DND-41 (cell line): ENCODE measurements at places on chromosomes 1 and 21.
A peak's percentile ranks its signal among the peaks of the same experiment; 100 is the strongest.

DNA sequence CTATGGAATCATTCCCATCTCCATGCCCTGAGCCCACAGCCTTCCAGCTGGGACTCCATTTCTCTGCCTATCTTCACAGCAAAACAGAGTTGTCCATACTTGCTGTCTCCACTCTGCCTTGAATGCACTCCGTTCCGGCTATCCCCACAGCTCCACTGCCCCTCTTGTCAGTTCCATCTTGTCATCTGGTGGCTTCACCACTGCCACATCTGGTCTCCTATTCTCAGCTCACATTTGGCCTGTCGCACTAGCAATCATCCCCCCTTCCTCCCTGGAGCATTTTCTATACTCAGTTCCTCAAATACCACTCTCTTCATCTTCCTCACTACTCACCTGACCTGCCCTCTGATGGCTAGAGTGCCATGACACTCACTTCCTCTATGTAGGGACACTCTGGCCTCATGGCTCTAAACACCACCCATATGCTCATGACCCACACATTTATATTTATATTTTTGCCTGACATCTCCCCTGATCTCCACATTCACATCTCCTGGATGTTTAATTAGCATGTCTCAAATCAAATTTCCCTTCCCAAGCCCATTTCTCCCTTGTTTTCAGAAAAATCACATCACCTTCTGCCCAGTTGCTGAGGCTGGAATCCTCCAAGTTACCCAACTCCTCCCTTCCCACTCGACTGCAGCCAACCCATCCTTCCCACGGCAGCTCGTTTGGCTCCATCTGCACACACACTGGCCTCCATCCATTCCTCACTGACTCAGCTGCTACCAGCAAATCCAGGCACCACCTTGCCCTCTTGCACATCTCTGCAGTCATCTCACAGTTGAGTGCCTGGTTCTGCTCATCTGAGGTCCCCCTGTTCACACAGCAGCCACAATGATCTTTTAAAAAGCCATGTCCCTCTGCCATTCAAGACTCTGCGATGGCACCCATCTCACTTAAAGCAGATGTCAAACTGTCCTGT is 6.1 kb downstream of the ZNF692 start:
- DNase-seq: no peak

GRCh38 chr1:12477936-12478611 is 139.9 kb downstream of the DHRS3 start:
- no peak for DNase-seq

- no peak for DNase-seq
These were observed 23.2 kb downstream of the MYBPH start for GRCh38 chr1:203152158-203153034.

DNA sequence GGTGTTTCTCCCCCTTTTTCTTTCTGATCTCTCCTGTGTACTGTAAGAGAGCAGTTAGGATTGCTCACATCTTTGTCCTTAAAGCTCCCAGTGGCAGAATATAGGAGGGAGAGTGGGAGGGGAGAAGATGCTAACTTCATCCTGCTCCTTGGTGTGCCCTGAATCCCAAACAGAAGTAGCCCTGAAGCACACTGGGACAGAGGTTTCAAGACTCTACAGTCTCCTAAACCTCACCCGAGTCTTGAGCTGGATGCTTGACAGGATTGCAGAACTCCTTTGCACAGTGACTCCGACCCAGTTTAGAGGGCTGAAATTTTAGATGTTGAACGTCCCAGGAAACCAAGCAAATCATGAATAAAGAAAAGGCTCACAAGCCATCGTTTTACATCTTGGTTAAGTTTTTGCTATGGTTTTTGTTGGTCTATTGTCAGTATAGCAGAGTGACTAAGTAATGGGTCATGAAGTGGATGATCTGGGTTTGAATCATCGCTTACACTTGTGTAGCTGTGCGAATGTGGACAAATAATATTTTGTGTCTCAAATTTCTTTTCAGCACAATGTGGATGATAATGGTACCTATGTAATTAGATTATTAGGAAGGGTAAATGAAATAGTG is 37.5 kb downstream of the XCL2 start:
- DNase-seq: no peak

DNA sequence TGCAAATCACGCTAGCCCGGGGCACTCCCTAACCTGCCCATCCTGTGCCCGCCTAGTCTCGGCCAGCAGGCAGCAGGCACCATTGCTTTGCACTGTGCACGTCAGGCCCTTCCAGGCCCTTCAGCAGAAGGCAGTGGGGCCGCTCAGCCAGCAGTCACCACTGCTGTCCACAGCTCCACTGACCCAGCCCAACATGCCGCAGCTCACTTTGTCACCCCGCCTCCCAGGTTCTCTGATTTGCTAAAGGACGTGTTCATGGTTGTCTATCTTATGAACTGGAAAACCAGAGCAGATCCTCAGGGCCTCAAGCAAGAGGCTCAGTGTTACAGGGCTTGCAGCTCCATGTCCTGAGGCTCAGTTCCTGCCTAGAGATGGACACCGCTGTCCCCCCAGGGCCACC is 14.2 kb upstream of the SPOCD1 start:
- no peak for DNase-seq

DNA sequence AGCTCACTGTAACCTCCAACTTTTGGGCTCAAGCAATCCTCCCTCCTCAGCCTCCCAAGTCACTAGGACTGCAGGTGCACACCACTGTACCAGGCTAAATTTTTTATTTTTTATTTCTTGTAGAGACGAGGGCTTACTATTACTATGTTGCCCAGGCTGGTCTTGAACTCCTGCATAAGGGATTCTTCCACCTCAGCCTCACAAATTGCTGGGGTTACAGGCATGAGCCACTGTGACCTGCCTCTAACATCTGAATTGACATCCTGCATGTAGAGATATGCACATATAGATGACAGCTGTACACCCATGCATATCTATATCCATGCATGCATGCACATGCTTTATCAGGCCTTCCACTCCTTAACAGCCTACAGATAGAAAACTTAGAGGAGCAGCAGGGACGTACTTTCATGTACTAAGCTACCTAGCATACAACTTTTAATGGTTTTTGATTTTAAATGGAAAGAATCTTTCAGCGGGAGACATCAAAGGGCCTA is 740.9 kb upstream of the TPTE start:
- no peak for DNase-seq

DNA sequence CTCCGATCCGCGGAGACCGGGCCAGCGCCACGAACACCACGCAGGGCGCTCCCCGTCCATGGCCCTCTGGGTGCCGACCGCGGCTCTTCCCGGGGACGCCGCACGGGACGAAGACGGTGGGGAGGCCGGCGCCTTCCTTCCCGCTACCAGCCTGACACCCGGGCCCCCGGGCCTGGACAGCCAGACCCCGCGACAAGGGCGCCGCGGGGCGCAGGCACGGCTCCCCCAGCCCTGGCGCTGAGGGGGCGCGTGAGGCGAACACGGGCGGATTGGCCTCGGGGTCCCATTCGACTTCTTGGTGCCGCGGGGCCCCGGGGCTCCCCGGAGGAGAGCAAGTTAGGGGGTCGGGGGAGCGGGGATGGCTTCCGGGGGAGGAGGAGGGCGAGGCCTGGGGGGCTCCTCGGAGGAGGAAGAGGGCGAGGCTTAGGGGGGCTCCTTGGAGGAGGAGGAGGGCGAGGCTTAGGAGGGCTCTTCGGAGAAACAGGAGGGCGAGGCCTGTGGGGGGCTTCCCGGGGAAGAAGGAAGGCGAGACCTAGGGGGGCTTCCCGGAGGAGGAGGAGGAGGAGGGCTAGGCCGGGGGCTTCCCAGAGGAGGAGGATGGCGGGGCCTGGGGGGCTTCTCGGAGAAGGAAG is 537 bp upstream of the KLHL17 start:
- no peak for DNase-seq

- no peak for DNase-seq
These were observed 136.0 kb downstream of the TLR5 start for GRCh38 chr1:223006917-223007648.

GRCh38 chr1:85406887-85407533 is 57.9 kb downstream of the DDAH1 start:
- DNase-seq: no peak

GRCh38 chr1:30809514-30810263 is 52.1 kb upstream of the LAPTM5 start:
- no peak for DNase-seq

DNA sequence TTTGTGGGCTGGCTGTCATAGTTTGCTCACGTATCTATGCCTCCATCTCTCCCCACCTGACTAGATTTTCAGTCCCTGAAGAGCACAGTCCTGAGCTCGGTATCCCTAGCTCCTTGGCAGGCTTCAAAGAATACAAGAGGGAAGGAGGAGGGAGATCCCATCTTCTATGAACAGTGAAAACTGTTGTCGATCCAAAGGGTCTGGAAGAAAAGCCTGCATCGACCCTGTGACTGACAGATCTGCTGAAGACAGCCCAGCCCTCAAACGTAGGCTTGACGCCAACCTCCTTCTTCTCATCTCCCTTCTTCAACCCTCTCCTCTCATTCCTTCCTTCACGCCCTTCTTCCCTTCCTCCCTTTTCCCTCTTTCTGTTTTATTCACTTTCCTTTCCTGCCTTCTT is 13.3 kb upstream of the ADORA1 start:
- DNase-seq: no peak

DNA sequence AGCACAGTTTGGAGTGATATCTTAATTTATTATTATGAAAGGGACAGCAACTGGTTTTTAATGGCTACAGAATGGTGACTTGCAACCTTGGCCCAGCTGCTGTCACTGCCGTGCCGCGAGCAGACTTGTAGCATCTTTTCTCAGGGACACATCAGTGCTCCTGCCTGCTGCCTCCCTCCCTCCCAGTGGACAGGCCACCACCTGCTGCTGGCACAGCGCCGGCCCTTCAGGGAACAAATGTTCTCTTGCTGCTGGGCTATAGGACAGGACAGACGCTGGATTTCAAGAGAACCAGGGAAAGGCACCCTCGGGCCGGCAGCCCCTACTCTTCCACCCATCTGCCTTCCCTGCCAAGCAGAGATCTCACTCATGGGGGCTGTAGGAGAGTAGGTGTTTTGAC is 413.8 kb upstream of the NFIA start:
- DNase-seq: no peak

GRCh38 chr1:15261155-15262002 is 14.4 kb downstream of the FHAD1 start:
- no peak for DNase-seq

GRCh38 chr21:41894922-41895557 is 15.9 kb upstream of the PRDM15 start:
- no peak for DNase-seq

- DNase-seq: no peak
These were observed 11.9 kb downstream of the CEP350 start for GRCh38 chr1:179966551-179966950.

DNA sequence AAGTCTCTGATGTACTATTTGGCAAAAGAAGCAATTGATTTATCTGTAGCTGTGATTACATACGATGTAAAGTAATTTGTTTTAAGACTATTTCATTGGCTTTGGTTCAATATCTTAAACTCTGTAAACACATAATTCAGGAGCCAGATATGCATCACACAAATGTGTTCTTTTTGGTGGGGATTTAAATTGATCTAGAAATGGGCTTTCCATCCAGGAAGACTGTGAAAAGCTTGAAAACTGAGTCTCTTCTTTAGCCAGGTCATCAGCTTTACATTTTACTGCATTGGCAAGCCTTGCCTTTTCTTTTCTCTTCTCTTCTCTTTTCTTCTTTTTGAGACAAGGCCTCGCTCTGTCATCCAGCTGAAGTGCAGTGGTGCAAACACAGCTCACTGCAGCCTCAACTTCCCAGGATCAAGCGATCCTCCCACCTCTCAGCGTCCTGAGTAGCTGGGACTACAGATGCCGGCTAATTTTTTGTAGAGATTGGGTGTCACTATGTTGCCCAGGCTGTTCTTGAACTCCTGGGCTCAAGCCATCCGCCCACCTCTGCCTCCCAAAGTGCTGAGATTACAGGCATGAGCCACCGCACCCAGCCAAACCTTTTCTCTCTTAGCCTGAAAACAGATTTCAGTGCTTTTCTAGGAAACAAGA is 1.4 kb downstream of the RCAN3 start:
- no peak for DNase-seq

DNA sequence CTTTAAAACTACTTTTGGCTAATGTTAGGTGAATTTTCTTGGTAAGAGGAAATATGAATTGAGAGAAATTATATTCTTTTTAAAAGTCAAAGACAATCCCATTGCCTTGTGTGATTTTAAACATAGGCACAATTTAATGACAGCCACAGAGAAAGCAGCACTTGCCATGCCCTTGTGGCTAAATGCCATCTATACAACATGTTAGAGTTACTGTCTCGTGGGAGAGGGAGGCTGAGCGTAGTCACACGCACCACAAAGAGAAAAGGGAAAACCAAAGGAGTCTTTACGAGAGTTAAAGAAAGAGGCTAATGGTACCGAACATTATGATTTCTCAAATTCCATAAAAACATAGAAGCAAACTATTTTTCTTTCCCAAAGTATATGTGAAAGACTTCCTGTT is 537.9 kb downstream of the PTPRC start:
- DNase-seq: peak; percentile 76

DNA sequence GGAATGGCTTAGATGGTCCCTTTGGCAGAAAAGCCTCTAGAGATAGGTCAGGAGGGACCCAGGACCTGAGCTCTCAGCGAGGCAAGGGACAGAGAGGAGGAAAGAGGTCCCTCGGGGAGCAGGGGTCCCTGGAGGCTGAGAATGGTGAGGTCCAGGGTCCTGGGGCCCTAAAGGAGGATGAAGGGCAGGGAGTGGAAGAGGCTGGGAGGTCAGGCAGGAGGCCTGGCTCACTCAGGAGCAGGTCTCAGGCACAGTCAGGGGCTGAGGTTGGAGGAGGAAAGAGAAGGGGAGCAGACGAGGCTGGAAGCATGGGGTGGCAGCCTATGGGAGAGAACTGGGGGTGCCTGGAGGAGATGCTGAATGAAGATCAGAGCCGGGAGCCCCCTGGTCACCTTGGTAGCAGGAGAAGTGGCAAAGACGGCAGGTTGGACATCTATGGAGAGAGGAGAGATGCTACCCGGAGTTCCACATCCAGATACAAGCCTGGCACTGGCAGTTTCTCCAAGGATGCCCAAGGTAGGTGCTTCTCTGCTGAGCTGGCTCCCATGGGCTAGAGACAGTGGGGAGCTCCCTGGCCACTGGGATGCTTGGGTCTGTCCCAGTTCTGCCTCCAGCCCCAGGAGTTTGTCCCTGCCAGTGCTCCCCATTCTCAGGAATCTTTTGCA is 22.6 kb downstream of the IGFN1 start:
- no peak for DNase-seq

DNA sequence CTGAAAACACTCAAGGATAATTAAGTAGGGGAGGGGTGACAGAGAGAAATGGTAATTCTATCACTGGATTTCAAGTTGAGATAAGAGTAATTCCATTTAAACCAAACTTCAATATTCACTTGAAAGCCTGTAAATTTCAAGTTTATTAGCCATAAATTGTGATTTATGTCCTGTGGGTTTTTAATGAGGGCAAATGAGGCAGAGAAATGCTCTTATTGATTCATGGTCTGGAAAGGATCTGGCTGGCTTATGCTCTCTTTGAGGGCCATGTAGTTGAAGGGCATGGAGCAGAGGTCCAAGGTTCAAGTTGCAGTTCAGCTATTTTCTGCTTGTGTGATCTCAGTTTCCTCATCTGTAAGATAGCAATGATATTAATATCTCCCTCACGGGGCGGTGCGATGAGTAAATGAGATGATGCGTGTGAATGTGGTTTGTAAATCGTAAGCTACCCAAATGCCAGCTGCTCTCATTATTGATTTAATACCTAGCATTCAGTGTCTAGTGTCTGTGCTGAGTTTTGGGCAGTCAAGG is 12.3 kb downstream of the OLFML3 start:
- DNase-seq: no peak
